ENCODE measurements at places on chromosomes 3 and 15.

DNA sequence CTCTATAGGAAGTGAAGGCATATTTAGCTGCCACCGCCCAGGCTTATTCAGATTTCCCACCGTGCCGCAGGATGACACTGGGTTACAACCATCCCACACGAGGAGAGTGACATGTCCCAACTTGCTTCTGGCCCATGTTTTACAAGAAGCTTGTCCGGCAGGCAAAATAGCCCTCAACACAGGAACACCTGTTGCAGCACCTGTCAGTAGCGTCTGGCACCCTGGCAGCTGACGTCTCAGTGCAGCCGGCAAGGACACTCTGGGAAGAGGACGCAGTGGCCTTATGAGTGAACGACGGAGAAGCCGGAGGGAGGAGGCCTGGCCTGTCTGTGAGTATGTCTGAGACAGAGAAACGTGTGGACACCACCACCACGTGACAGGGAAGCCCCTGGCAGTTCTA is 32.1 kb downstream of the FAM174B start:
- no peak for DNase-seq

- no peak for DNase-seq
Measured at GRCh38 chr15:63587527-63587926, 9.7 kb upstream of the FBXL22 start.

DNA sequence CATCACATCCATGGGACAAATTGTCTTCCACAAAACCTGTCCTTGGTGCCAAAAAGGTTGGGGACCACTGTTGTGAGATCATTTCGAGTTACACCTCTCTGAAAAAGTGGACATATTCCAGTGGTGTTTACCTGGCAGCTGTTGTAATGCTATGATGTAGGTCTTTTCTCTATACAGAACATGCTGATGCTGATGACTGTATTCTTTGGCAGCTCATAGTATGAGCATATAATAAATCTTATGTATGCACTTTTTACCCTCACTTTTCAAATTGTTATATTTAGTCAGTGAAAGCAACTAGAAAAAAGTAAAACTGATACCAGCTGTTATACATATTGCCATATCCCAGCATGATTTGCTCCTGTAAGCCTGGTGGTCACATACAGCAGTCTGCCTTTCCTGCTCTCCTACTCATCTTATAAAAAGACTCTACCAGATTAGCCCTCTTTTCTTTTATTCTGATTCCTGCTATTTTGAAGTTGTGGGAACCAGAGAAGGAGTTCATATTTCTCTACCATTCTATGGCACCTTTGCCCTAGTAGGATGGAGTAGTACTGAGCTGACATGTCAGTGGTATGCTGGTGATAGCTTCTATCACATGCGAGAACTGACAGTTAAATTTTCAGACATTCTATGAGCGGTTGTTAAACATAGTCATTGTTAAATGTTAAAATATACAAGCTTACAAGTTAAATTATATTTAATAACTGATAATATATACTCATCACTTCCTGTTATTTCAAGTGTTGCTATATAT is 128.7 kb downstream of the FNDC3B start:
- DNase-seq = no peak

- no peak for DNase-seq
Measured at GRCh38 chr3:176759815-176760506, 437.3 kb downstream of the TBL1XR1 start.

DNA sequence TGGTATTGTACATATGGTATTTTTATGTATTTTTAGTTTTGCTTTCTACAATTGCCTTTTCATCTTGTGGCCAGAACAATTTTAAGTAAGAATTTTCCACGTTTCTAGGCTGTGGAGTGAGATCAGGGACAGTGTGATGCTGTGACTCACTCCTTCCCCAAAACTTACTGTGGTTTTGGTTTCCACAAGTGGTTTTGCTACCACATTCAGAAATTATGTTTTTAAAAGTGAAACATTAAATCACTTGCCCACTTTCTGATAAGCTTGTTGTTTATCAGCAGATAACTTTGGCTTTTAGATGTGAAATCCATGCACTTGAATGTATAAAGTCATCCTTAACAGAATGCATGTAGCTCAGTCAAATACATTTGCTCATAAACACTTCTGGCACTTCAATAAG is 192.2 kb upstream of the THRB start:
- peak; percentile 75 for DNase-seq

- DNase-seq = no peak
Measured at GRCh38 chr3:88408935-88409334, 259.2 kb downstream of the C3orf38 start.

- no peak for DNase-seq
Measured at GRCh38 chr15:45759936-45760335, 125.1 kb downstream of the SQOR start.

DNA sequence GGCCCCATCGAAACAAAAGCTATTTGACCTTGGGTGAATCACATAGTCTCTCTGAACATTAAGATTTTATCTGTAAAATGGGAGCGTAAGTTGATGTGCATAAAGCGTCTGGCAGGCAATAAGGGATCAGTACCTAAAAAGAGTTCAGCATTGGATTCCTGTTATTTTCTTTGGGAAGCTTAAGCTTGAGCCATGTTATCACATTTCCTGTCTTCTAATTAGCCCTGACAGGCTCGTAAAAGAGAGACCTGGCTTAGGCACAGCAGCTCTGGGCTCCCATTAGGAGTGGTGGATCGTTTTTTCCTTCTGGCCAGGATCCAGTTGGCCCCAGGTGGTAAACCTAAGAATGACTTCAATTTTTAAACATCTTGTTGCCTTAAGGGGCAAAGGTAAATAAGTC is 26.0 kb upstream of the CA12 start:
- DNase-seq = no peak

GRCh38 chr3:125322166-125322565 is 53.0 kb downstream of the ZNF148 start:
- DNase-seq = no peak

DNA sequence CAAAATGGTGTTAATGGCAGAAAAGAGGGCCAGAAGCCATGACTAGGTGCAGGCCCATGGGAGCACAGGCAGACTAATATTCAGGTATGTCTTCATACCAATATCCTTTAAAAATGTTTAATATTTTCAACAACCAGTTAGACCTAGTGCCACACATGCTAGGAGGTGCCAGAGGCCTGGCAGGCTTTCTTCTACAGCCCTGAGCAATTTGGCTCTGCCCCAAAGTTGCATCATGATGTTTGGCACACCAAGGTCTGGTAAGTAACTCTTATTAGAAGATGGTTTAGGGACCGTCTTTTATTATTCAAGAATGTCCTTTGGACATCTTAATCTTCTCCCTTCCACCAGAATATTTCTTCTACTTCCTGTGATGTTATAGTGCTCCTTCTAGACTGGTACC is 34.8 kb downstream of the MITF start:
- DNase-seq = no peak

DNA sequence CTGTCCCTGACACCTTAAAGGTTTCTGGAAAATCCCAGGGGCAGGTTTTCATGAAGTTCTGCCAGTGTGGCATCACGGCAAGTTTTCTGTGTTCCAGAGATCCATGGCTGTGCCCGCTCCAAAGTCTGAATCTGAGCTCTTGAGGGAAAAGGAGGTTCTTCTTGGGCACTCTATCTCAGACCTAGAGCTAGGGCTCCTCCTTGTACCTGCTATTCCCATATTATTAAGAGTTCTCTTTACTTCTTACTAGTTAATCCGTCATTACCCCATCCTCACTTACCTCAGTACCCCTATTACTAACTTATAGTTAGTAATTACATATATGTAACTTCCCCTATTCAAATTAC is 5.9 kb upstream of the TRA2B start:
- DNase-seq = no peak

DNA sequence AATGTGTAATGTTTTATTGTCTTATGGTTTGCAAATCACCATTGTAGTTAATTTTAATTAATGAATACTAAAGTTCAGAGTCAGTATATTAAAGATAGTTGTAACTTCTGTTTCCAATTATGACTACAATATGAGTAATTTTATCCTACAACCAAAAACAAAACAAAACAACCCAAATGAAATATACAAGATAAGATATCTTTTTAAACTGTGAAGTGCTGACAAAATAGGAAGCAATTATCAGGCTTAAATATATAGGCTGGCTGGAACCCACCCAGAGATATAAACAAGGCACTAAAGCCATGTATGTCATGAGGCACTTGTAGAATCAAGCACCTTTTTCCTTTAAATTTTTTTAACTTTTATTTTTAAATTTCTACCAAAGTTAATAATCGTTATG is 108.6 kb upstream of the LRRFIP2 start:
- DNase-seq = no peak

DNA sequence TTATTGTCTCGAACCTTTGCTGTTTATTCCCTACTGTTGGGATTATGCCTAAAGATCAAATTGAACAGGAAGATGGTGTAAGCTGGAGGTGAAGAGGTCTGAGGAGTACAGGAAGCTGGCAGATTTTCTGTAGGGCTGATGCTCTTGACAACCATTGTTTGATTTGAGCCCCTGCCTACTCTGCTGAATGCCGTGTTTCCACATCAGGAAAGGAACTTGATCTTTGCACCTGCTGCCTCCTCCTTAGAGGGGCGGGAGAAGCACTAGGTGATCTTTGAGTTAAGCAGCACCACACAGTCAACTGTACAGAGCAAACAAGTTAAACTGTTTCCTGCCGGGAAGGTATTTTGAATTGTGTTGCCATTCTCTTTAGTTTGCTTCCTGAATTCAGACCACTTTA is 364.6 kb upstream of the EPHA6 start:
- no peak for DNase-seq

- DNase-seq = no peak
Measured at GRCh38 chr15:80789796-80790195, 10.6 kb downstream of the CEMIP start.

- DNase-seq = no peak
Measured at GRCh38 chr15:78205337-78205736, 29.0 kb downstream of the ACSBG1 start.

DNA sequence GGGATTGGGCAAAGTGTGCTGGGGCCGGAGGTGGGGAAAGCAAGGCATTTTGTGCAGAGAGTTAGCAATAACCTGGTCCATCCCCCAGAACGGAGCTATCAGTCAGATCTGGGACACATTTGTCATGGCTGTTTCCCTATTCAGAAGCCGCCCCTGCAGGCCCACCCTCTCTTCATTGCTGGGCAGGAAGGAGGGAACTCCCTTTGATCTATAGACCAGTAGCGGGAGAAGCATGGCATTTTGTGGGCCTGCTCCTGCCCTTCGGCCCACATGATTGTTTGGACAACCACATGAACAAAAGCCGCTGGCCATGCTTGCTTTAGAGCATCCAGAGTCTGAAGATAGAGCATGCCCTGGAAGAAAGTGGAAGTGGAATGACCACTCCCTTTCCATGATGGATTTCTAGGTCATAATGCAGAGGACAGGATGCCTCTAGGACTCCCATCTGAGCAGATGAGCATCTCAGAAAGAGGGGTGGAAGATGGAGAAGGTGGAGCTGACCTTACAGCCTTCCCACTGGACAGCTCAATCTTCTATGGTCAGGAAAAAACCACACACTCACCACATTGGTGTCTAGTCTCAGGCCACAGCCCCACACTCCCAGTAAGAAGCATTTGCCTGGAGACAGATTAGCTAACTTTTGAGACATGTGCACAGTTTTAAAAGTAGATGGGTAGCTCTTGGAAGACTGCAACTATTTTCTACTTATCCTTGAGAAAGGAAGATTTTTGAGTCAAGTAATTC is 11.9 kb upstream of the LRTM1 start:
- no peak for DNase-seq

DNA sequence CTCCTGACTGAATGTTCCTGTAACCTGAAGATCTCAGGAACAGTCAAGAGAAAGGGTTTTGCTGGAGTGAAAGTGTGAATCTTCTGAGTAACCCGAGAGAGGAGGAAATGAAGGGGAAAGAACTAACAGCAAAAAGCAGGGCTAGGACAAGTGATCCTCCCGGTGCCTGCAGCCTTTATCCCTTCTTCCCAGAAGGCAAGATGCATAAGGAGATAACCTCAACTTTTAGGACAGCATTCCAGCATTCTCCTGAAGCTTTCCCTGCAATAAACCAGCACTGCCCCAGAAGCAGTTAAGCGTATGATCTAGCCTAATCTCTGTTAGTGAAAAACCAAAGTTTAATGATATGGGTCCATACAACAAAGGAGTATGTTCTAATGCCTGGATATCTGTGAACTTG is 298.8 kb downstream of the MEX3B start:
- no peak for DNase-seq

GRCh38 chr3:124443446-124443845 is 286.8 kb upstream of the UMPS start:
- no peak for DNase-seq

DNA sequence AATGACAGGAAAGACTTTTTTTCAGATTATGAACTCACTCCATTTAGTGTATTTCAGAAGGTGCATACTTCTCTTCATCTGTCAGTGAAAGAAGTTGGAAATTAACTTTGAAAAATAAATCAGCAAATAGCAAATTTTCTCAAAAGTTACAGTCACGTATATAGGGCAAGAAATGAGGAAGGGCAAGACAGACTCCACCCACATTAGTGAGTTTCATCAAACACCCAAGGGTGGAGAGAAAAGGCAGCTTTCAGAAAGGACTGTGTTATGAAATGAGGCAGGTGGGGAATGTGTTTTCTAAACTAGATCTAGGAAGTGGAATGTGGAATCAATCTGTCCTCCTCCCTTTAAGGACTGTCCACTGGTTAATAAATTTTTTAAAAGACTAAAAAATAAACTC is 2.9 kb downstream of the SLC22A13 start:
- no peak for DNase-seq

Data from immature natural killer cell (primary cell).